ENCODE measurements at places on chromosomes 13 and 19. TPM values are rescaled to one million over a fixed set of nuclear protein-coding genes. Genes with fewer than 3 reads are reported as not detected.
A peak's percentile ranks its signal among the peaks of the same experiment; 100 is the strongest.

NCAN gene
- total RNA-seq, result 2.7 TPM

RELB gene
- 13.1 TPM for total RNA-seq

ZNF763 gene
- total RNA-seq, result 1.7 TPM

SPACA7 gene
- total RNA-seq, result not detected

PDX1 gene
- total RNA-seq, result not detected

DNA sequence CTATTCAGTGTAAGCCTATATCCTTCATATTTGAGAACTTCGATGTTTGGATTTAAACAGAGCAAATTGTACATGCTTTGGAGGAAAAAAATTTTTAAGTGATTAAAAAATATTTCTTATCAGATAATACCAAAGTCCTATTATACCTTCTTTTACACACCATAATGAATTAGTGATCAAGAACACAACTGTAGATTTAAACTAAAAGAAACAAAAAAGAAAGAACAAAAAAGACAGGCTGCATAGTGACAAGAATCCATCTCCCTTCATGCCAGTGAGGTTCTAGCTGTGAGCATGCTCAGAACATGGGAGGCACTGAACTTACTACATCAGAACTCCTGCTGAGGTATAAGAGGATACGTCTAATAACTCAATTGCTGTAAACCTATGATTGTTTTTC, at the start of gene RXFP2:
Gene RXFP2 (plus strand): TSS at position 301 of the 400 bp plus-strand sequence. CDS start 87 bp downstream, at position 388.
- DNase-seq, result no peak

GRCh38 chr19:14459703-14460102, 15.5 kb downstream of the PTGER1 start:
- DNase-seq, result no peak

DNA sequence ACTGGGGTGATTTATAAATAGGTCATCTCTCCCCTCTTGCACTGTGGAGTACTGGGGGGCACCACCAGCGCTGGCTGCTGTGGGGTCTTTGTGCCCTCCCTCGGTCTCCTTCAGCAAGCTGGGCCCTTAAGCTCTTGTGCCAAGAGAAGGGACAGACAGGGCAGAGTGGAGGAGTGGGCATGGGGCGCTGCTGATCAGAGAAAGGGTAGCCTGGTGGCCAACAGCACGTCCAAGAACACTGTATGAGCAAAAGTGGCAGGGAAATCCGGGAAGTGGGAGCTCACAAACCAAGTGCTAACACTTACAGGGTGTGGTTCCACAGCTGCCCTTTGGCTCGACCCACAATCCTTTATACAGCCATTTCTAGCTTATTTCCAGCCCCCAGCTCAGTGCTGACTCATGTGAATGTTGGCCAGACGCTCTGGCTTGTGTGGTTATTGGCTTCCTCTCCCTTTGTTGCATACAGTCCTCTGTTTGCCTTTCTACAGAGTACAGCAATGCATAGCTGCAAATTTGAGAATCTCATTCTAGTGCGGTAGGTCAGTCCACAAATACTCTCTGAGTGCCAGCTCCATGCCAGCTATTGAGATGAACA, 298.8 kb downstream of the SHISA2 start:
- no peak for DNase-seq

DNA sequence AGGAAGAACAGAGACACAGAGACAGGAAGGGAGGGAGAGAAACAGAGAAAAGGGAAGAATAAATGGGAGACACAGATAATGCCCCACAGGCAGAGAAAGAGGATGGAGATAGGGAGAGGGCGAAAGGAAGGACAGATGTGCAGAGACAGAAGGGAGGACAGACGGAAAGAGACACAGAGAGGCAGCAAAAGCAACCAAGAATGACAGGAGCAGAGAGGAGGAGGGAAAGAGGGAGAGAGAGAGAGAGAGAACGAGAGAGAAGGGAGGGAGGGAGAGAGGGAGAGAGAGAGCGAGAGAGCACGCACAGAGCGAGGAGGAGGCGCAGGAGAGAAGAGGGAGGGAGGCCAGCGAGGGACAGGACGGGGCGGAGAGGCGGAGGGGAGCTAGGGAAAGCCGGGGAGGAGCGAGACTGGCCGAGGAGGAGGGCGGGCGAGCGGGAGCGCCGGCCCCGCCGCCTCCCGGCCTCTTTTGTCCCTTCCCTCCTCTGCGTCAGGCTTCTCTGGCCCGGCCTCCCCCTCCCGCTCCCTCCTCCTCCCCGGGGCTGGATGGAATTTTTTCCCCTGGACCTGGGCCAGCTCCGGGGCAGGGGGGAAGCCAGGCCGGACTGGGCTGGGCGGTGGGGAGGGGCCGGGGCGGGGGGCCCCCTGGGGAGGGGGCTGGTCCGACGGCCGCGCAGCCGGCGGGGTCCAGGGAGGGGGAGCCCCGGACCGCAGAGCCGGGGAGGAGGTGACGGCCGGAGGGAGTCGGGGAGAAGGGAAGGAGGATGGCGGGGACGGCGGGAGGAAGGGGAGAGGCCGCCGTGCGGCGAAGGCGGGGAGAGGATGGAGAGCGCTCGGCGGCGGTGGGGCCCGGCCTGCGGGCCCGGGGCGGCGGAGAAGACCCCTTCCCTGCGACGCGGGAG, 4.2 kb upstream of the SPACA6 start:
- DNase-seq, result peak; percentile 80

- DNase-seq, result no peak
Observed at GRCh38 chr13:111049791-111050538, 65.1 kb upstream of the ARHGEF7 start.

DNA sequence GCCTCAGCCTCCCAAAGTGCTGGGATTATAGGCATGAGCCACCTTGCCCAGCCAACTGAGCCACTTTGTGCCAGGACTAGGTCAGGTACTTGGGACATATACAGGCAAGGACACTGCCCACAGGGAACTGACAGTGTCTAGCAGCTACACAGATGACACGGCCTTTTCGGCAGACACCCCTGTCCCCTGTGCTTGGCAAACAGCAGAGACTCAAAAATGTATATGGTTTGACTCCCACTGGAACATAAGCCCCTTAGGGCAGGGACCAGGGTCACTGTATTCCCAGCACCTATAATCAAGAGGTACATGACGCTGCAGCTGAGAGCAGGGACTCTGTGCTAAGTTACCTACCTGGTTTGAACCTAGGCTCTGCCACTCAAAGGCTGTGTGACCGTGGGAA, 16.8 kb downstream of the ABCC4 start:
- no peak for DNase-seq

DNA sequence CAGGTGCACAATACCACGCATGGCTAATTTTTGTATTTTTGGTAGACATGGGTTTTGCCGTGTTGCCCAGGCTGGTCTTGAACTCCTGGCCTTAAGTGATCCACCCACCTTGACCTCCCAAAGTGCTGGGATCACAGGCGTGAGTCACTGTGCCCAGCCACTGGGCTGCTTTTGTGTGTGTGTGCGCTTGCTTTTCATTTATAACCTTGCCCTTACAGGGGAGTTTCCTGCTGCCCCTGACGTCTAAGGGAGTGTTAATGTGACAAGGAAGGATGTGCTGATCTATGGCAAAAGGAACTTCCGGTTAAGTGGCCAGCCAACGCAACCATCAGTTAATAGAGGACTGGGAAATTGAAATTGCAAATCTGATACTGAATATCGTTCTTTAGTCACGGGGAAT, 57.7 kb downstream of the ING1 start:
- no peak for DNase-seq

DNA sequence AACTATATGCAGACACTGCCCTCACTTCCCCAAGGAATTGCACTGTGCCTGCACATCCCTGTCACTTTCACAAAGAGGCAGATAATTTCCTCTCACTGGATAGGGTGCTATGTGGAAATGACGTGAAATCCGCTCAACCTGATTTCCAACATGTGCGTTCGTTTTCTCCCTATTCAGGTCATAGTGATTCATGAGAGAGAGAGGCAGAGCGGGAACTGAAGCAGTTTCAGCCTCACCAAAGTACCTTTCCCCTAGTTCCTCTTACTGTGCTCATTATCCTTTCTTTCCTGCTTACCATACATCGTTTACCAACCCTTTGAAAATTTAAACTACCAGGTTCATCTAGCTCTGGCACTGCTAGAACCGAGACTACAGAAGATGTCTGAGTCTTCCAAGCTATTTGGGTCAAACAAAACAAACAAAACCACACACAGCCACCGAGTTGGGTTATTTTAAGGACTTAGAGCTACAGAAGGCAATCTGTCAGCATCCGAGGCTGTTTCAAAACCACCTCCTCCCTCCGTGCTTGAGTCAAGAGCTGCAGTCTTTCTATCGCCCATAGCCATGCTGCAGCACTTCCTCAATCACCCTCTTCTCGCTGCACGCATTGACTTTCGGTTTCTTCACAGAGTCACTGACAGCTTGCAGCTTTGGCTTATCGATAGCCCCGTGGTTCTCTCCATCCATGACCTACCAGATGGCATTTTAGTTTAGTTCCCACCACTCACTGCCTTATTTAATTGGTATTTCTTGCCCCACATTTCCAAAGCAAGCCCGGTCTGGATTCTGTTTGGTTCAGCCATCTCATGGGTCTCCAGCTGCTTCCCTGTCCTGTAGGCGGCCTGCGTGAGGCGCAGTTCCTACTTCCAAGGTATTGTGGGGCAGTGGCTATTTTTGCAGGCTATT, 1395.8 kb downstream of the EFNB2 start:
- DNase-seq, result no peak

DNA sequence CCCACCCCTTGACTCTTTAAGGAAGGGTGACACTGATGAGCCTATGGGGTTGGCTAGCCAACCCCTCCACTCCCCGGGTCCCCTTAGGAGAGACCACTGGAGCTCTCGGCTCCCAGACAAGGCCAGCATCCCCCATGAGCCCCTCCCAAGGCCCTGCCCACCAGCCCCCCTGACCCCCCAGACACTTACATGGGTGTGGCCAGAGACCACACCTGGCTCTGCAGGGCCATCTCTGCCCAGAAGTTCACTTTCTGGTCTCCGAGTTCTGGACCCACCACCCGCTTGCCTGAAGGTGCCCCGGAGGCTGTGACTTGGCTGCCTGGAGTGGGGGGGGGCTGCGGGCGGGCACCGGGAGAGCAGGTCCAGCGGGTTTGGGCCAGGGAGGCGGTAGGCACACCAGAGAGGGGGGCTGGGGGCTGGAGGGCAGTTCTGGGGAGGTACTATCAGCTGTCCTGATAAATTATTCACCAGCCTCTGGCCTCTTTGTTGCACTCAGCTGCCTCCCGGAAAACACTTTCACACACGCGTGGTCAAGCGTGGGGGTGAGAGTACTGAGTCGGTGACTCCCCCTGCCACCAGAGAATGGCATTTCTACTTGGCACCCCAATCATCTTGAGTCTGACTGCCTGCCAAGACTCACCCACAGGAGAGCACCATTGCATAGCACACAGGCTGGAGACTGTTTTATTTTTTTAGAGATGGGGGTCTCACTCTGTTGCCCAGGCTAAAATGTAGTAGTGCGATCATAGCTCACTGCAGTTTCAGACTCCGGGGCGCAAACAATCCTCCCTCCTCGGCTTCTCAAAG, at the start of gene PALM3:
Gene PALM3 (minus strand): TSS at position 326 of the 807 bp plus-strand sequence. CDS start 96 bp downstream, at position 230.
- DNase-seq, result no peak

- DNase-seq, result no peak
Observed at GRCh38 chr19:10424011-10424637, 3.8 kb downstream of the PDE4A start.

DNA sequence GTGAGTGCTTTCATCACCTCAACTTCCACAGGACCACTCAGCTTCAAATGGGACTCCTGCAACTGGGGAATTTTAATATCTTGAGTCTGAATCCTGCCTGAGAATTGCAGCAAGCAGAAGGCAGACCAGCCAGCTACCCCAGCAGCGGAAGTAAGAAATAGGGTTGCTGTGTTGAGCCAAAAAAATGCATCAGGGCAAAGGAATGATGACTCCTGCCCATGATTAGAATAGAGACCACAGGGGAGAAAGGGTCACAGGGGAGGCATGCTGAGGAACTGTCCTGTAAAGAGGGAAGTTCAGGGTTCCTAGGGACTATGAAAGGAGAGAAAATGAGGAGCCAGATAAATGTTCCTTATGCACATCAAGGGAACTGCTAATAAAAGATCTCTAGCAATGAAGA, 370.2 kb downstream of the KCTD12 start:
- DNase-seq, result no peak

DNA sequence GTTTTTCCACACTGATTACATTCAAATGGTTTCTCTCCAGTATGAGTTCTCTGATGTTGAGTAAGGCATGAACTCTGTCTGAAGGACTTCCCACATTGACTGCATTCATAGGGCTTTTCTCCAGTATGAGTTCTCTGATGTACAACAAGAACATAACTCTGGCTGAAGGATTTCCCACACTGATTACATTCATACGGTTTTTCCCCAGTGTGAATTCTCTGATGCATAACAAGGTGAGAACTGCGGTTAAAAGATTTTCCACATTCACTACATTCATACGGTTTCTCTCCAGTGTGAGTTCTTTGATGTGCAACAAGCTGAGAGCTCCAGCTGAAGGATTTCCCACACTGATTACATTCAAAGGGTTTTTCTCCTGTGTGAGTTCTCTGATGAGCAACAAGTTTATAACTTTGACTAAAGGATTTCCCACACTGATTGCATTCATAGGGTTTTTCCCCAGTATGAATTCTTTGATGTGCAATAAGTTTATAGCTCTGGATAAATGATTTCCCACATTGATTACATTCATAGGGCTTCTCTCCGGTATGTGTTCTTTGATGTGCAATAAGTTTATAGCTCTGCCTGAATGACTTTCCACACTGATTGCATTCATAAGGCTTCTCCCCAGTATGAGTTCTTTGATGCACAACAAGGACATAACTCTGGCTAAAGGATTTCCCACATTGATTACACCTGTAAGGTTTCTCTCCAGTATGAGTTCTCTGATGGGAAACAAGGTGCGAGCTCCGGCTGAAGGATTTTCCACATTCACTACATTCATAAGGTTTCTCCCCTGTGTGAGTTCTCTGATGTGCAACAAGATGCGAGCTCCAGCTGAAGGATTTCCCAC, 23.5 kb downstream of the ZNF180 start:
- DNase-seq, result no peak

DNA sequence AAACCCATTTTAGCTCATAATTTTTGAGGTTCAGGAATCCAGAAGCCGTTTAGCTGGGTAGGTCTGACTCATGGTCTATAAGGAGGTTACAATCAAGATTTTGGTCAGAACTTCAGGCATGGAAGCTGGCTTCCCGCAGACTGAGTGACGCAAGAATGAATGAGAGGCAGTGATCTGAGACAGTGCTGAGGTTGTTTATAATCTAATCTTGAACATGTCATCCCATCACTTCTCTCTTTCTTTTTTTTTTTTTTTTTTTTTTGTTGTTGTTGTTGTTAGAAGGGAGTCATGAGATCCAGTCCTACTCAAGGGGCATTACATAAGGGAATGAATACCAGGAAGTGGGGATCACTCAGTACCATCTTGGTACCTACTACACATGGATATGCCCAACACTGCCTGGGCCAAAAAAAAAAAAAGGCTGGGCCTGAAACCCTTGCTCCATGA, 217.4 kb downstream of the DLEU7 start:
- DNase-seq, result no peak

DNA sequence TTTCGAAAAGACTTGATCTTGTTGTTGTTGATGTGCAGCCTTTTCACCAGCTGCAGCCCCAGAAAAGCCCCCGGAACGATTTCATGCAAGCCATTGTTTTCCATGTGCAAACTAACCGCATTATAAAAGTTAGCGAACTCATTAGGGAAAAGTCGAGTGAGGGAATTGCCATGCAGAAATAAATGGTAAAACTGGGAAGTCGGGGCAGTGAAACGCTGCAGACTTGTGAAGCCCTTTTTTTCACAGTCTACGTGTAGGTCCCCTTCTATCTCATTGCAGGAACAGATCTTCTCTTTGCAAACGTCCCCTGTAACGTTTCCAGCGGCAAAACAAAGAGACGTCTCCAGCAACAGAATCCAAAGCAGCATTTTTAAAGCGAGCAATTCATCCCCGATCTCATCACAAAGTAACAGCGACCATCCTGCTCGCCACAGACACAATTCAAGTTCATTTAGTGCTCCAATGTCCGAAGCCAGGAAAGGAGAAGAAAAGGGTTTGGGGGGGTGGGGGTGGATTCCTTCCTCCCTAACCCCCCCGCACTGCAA, 1.1 kb downstream of the SLITRK1 start:
- no peak for DNase-seq

- DNase-seq, result no peak
Observed at GRCh38 chr13:35888457-35888883, 242.7 kb downstream of the DCLK1 start.

Measured in H1 (cell line).